A549 treated with CpdA at 1 μM for 4 hours (cell line): ENCODE measurements at places on chromosomes 6 and 20. TPM values are rescaled to one million over a fixed set of nuclear protein-coding genes. Genes with fewer than 3 reads are reported as not detected.

The WFDC12 gene
- total RNA-seq, result not detected in 5 replicates

The TGM6 gene
- total RNA-seq, result not detected in 5 replicates

The NFKBIL1 gene
- 9.5 to 12.2 TPM (median 10.6 TPM) in 5 replicates for total RNA-seq

The TBC1D32 gene
- total RNA-seq, result 0.96 to 1.7 TPM (median 1.4 TPM) in 5 replicates

The BCAS4 gene
- 28.7 to 35.0 TPM (median 30.6 TPM) in 5 replicates for total RNA-seq

The PNPLA1 gene
- 0.05 TPM in 1 of 5 replicates, not detected in the others for total RNA-seq

The SCAF8 gene
- total RNA-seq, result 15.6 to 21.5 TPM (median 16.6 TPM) in 5 replicates

The SPTLC3 gene
- total RNA-seq, result 0.01 to 0.32 TPM (median 0.17 TPM) in 4 of 5 replicates, not detected in the other

The NEU1 gene
- 25.3 to 37.2 TPM (median 30.6 TPM) in 5 replicates for total RNA-seq

The TEAD3 gene
- 4.3 to 6.4 TPM (median 5.0 TPM) in 5 replicates for total RNA-seq

The GRM1 gene
- 0.02 to 0.08 TPM (median 0.03 TPM) in 3 of 5 replicates, not detected in the others for total RNA-seq

The TXLNB gene
- not detected in 5 replicates for total RNA-seq

The ANKRD66 gene
- not detected in 5 replicates for total RNA-seq

The NKAPL gene
- total RNA-seq, result not detected in 5 replicates

The MEI4 gene
- total RNA-seq, result not detected in 5 replicates

The NR2E1 gene
- total RNA-seq, result 0.03 to 0.09 TPM (median 0.05 TPM) in 3 of 5 replicates, not detected in the others
